ENCODE measurements at places on chromosomes 2 and 18.

DNA sequence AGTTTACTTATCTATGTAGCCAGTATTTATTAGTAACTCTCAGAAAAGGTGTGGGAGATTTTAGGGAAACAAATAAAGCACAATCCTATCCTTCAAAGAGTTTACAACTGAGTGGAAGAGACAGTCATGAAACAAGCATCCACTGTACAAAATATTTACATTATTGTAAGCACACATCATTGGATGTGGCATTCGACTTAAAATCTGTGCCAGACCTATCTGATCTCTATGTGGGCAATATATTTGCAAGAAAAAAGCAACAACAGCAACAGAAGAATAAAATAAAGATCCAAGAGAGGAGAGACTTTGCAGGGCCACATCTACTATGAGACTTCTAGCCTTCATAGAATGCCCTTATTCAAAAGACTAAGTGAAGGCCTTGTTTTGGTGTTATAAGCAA lies 882.1 kb upstream of the PIK3C3 start:
- DNase-seq: no peak

- DNase-seq: no peak
These were observed 4.7 kb downstream of the DGKD start for GRCh38 chr2:233358947-233359346.

DNA sequence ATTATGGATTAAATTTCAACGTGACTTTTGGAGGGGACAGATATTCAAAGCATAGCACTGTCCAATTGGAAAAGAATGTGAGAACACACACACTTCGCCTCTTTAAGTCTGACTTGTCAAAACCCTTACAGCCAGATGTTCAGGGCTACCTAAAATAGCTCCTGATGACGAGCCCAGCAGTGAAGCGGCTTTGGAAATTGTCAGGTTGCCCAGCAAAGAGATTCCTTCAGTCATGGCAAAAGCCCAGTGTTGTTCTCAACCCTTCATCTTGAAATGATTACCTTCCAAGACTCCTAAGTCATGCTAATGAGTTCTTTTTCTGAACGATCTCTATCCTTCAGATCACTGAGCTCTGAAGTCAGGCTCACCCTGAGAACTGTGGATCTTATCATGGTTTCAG lies 436.6 kb downstream of the LRATD1 start:
- DNase-seq: no peak

DNA sequence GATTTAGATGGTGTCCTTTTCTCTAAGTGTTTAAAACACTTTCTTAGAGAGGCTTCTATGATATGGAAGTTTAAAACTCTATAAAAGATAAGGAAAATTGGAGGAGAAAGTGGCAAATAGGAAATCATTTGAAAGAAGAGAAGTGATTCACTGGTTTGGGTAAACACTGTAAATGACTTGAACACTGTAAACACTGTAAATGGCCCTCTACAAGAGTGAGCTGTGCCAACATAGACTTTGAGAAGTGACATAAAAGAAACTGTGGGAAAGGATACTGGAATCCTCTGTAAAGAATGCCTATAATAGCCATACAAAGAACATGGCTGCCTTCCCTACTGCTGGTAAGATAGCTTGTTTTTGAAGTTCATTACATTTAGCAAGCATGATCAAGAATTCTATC lies 210.9 kb upstream of the SIX3 start:
- no peak for DNase-seq

GRCh38 chr2:74083750-74084149 lies 64.0 kb downstream of the BOLA3 start:
- DNase-seq: no peak

- DNase-seq: no peak
These were observed 51.4 kb downstream of the TRIB2 start for GRCh38 chr2:12767996-12768624.

DNA sequence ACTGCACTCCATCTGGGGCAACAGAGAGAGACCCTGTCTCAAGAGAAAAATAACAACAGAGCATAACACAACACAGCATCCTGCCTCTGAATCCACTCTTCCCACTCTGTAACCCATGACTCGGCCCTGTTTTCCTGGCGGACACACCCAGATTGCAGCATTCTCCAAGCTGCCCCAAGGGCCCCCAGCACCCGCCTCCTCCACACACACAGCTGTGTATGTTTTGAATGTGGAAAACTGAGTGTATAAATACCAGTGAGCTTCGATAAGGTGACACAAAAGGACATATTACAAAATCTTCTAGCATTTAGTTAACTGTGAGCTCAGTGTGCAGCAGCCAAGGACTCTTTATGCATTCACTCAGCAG lies 13.0 kb downstream of the IMPA2 start:
- no peak for DNase-seq

- no peak for DNase-seq
These were observed 714.5 kb downstream of the PLCL1 start for GRCh38 chr2:198518935-198519334.

DNA sequence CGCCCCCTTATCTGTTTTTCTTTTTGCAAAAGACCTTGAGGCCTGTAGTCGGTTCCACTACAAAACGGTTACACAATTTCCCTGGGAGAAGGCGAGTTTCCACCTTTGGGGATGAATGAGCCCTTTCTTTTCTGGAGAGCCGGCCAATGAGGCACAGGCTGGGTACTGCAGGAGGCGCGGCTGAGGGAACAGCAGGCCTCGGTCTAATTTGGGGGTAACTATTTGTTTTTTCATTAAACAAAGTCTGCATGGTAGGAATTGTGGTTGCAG lies 129.2 kb downstream of the MYCN start:
- DNase-seq: no peak

- DNase-seq: no peak
These were observed 176.9 kb upstream of the SLC39A10 start for GRCh38 chr2:195480121-195480520.

GRCh38 chr2:100407073-100407472 lies 10.4 kb downstream of the CHST10 start:
- DNase-seq: no peak

DNA sequence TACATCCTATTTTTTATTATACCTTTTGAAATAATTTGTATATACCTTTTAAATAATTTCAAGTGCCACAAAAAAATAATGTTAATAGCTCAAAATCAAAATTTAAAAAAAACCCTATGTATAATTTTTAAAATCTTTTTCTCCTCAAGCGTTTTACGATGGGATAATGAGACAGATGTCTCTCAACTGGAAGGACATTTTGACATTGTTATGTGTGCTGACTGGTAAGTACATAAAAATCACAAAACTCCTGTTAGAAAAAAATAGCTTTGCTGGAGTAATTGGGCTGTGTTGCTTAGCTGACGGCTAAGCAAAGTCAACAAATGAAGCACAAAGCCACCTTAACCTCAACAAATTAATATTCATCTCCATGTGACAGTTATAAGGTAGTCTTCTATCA lies 198.0 kb upstream of the SIX3 start:
- no peak for DNase-seq

DNA sequence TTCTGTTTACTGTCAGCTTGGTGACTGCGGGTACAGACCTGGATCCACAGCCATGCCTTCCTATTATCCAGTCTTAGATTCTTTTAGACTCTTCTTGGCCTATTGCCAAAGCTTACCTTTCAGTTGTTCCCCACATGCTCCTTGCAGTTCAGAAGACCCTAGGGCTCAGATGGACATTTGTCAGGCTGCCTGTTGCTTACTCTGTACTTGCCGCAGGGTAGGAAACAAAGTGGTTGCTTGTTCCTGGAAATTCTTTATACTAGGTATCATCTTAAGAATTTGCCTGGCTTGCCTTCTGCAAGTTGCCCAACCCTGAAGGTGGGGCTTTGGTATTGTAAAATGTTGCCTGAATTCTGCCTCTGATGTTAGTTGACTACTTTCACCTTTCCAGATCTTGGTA lies 24.4 kb downstream of the CD28 start:
- no peak for DNase-seq

- DNase-seq: no peak
These were observed 92.3 kb downstream of the B3GNT2 start for GRCh38 chr2:62287899-62288880.

DNA sequence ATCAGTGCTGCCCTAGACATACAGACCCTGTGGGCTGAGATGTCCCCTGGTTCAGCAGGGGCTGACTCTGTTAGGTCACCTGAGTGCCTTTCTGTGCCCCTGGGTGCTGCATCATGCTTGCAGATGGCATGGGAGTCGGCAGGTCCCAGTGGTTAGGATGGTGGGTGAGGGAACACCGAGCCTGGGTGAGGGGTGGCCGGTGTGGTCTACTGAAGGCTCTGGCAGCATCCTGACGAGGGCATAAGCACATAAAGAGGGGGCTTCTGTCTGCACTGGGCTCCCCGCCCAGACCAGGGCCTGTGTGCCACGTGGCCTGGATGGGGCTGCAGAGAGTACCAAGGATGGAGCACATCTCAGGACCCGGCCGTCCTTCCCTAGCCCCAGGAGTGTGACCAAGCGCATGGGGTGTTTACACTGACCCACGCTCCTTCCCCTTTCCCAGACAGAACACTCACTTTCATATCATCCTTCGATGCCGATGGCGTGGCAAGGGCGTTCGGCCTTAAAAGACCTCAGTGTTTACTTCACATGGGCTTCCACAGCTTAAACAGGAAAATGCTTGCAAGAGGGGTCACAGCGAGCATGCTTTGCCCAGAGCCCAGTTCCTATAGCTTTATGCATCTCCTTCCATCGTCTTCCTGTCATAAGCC lies 115.1 kb downstream of the STPG4 start:
- no peak for DNase-seq

DNA sequence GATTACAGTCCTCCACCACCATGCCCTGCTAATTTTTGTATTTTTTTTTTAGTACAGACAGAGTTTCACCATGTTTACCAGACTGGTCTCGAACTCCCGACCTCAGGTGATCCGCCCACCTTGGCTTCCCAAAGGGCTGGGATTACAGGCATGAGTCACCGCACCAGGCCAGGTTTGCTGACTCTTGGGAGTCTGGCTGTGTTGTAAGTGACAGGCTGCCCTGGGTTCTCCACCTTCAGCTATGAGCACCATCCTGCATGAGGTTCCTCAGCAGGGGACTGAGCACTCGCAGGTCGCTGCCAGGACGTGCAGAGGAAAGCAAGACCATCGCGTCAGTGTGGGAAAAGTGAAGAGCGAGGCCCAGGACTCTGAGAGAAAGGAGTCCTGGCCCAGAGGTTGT lies 112.6 kb upstream of the NDUFV2 start:
- DNase-seq: no peak

GRCh38 chr2:37376421-37377186 lies 32.2 kb downstream of the QPCT start:
- DNase-seq: no peak

DNA sequence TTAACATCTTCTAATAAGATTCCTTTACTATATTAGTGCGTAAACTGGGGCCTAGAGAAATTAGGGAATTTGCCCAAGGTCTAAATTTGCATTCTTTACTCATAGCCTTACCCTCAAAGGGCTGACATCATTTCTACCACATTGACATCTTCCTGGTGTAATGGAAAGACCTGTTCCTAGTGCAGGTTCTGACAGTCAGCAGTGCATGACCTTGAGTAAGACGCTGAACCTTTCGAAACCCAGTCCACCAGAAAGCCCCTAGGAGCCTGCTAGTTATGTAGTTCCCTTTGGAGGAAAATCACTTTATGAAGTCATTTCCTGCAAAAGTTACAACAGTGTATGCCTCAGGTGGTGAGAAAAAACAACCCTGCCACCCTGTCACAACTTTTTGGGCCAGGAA lies 388.3 kb downstream of the TNS1 start:
- no peak for DNase-seq

GRCh38 chr2:42996528-42996927 lies 204.1 kb upstream of the HAAO start:
- no peak for DNase-seq

DNA sequence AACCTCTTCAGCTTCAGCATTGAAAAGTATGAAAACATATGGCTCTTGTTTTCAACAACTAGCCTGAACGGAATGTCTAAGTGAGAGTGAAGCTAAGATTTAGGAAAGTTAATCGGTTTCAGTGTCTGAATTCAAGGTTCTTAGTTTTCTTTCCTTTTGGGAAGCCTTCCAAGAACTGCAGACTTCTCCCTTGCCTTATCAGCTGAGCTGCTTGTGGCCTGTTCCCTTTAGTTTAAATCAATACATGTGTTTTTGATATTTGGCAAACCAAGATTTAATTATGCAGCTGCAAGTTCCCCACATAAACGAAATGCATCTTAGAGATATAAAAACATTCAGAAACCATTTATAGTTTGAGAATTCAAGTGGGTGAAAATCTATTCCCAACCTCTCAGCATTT lies 274.3 kb upstream of the NRP2 start:
- peak; percentile 53 for DNase-seq

- DNase-seq: no peak
These were observed 23.5 kb upstream of the C18orf32 start for GRCh38 chr18:49510393-49511115.

DNA sequence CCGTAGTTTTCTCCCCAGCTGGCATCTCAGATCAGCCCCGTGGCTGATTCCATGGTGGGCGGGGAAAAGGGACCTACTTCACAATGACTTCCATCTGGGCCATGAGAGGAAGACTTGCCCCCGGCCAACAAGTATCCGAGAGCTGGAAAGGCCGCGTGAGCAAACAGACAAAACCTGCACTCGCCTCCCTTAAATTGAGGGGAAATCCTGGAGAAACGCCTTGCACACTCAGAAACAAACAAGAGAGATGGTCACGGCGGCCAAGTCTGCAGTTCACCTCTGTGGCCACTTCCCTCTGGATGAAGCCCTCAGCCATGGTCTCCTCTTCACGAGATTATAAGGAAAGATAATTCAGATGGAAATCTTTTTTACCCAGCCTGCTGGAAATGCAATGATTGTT lies 39.4 kb upstream of the TPO start:
- DNase-seq: no peak

GRCh38 chr2:224901121-224901676 lies 141.1 kb downstream of the DOCK10 start:
- no peak for DNase-seq

DNA sequence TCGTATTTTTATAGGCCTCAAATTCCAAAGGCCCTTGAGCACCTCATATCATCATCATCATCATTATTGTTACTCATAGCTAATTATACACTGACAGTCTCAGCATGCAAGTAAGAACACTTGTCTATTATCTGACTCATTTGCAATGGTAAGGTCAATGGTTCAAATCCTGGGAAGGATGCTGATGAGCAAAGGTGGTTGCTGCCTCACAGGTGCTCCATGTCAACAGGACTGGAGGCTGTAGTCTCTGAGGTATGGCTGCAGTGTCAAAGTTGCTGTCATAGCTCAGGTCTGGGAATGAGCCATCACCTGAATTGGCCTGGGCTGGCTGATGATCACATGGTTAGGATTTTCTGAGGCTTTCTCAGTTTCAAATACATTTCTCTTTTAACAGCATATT lies 379.3 kb downstream of the BCL11A start:
- DNase-seq: no peak
